ENCODE measurements at places on chromosomes 7 and 10.

DNA sequence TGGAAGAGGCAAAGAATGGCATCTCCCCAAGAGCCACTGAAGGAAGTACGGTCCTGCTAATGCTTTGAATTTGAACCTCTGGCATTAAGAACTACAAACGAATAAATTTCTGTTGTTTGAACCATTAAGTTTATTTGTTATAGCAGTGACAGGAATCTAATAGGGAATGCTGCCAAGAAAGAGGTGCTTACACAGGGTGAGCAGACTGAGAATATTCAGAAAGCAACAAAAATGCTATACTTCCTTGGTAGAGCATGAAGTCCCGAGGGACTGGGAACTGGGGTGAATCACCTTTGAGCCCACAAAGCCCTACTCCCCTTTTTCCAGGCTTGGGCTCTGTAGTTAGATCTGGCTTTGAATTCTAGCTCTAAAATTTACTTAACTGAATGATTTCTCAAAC, 45.0 kb downstream of the PANK1 start:
- DNase-seq = peak; percentile 4

DNA sequence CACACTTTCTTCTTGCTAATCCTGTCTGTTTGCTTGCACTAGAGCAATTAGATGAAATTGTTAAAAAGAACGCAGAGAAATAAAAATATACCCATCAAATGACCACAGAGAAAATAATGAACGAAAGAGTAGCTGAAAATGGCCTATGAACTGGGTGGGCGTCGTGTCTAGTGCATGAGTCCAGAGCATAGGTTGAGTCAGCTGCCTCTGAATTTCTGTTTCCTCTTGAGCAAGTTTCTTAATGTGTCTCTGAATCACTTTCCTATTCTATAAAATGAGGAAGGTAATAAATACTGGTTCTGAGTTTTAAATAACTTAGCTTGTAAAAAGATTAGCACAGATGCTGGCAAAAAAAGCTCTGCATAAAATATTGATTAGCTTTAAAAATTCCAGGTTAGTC, 75.0 kb downstream of the POM121L12 start:
- no peak for DNase-seq

GRCh38 chr7:27890205-27890849, 150.4 kb downstream of the TAX1BP1 start:
- DNase-seq = no peak

GRCh38 chr10:79985481-79986072, 36.7 kb upstream of the SFTPD start:
- no peak for DNase-seq

GRCh38 chr7:128450409-128450808, 5.3 kb upstream of the HILPDA start:
- DNase-seq = no peak

DNA sequence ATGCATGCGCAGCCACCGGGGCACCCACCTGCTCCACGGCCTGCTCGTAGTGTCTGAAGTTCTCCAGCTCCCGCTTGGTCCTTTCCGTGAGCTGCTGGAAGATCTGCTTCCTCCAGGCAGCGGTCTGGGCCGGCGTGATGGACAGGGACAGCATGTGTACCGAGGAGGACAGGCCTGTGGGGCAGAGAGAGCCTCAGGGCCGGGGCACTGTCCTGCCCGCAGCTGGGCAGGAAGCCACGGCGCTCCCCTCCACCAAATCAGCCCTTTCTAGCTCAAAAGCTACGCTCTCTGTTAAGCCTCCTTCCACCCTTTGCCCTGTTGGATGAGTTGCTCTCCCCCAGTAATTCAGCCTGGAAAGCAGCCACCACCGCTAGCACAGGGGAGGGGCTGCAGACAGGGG, 19.2 kb downstream of the TECPR1 start:
- no peak for DNase-seq

DNA sequence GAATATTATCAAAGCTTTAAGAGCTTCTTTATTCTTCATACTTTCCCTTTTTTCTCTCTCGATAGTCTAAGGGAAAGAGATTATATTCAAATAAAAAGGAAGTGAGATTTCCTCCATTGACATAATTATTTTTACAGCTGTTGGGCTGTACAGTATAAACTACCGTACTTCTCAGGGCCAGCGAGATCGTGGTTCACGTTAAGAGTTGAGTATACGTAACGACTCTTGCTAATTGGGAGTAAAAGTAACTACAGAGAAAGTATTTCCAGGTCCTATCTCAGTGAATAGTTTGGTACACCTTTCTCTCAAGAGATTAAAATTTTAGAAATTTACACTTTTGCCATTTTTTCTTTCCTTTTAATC, 57.8 kb downstream of the INPP5F start:
- DNase-seq = no peak

- DNase-seq = peak; percentile 39
Observed at GRCh38 chr7:77651575-77652162, 44.6 kb upstream of the RSBN1L start.

GRCh38 chr7:2660359-2661095, 27.5 kb upstream of the AMZ1 start:
- peak; percentile 31 for DNase-seq

GRCh38 chr10:78383378-78384048, 349.9 kb downstream of the RPS24 start:
- peak; percentile 38 for DNase-seq

DNA sequence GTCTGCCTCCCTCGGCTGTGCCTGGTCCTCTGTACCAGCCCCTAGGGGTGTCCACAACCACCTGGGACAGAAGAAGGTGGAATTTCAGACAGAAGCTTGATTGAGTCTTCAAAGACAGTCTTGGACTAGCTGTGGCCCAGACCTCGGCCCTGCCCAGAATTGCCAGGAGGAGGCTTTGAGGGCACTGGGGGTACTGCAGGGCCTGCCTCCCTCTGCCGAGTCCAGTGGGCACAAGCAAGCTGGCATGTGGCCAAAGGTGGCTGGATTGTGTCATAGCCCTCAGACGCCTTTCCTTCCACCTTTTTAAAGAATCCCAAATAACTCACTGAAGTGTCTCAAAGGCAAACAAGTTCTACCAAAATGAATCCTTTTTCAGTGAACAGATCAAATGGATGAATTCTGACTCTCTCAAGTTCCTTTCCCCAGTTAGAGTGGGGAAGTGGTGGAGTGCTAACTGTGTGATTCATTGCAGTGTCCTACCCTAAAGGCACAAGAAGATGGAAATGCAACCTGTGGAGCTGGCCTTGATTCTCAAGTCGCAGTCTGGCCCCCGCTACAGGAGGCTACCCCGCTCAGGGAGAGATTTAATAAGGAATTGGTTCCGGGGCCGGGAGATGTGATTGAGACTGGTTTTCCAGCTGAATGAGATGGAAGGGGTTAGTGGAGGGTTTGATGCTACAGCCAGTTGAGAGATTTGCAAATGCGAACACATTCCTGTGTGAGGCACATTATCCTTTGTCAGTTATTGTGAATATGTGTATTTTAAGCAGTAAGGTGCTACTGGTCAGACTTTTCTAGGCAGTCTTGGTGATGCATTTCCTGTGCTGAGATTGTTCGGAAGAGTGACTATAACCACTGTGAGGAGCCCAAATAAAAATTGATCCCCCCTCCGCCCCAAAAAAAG, 28.8 kb upstream of the SLC26A4 start:
- no peak for DNase-seq

- DNase-seq = no peak
Observed at GRCh38 chr10:98414578-98414931, 427 bp downstream of the PYROXD2 start.

DNA sequence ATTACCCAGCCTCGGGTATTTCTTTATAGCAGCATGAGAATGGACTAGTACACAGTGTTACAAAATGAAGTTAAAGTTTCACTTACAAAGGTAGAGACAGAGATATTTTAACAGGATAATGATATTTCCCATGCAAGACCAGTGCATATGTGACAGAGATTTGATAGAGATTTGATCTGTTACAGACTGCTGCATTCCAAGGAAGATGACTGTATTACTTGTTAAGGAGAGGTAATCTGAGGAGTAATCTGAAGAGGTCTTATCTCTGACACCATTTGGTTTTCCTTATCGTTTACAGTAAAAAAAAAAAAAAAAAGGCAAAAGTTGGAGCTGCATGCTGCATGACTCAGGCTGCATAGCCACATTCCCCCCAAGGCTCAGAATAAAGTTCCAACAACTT, 289.6 kb downstream of the POM121L12 start:
- no peak for DNase-seq

- no peak for DNase-seq
Observed at GRCh38 chr7:101784292-101785127, 32.9 kb upstream of the CUX1 start.

GRCh38 chr10:33165911-33166310, 168.6 kb downstream of the NRP1 start:
- DNase-seq = no peak

DNA sequence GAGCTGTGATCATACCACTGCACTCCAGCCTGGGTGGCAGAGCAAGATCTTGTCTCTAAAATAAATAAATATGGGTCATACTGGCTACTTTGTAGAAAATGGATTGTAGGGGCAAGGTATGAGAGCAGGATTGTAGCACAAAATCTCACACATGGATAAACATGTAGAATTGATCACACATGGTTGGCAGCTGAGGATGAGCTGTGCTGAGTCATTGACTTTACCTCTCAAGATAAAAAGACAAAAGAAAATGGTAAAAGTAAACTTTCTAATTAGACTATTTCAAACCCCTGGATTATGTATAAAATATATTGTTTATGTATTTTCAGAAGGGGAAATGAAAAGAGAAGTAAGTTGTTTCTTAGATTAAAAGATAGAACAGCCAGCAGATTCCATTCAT, 69.3 kb downstream of the APBB1IP start:
- DNase-seq = peak; percentile 2

GRCh38 chr10:78336402-78336791, 302.7 kb downstream of the RPS24 start:
- DNase-seq = peak; percentile 94

GRCh38 chr10:25083546-25084111, 67.2 kb downstream of the THNSL1 start:
- no peak for DNase-seq

DNA sequence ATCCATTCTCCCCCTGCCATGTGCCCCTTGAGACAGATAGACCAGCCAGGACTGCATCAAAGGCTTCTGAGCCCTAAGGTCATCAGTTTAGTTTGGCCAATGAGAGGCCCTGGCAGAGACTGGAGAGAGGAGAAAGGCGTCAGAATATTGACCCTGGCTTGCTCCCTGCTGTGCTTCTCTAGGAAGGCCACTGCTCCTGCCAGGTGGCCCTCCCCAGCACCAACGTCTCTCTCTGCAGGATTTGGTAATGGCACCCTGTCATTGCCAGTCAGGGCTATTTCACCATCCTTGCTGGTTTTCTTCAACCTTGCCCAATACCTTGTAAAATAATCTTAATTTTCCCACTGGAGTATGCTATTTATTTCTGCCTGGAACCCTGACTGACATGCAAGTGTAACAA, 38.8 kb upstream of the ZRANB1 start:
- no peak for DNase-seq

GRCh38 chr7:2943851-2944601, 99.6 kb downstream of the CARD11 start:
- DNase-seq = no peak

- DNase-seq = no peak
Observed at GRCh38 chr10:88731296-88731695, 25.2 kb downstream of the LIPK start.

- DNase-seq = no peak
Observed at GRCh38 chr7:348962-349743, 59.2 kb downstream of the FOXL3 start.

- DNase-seq = no peak
Observed at GRCh38 chr10:113264333-113265131, 288.3 kb upstream of the HABP2 start.

GRCh38 chr10:113959383-113959760, 84.3 kb upstream of the ADRB1 start:
- DNase-seq = no peak

GRCh38 chr10:104209575-104210198, 22.5 kb downstream of the CFAP43 start:
- DNase-seq = peak; percentile 28

- DNase-seq = no peak
Observed at GRCh38 chr7:51261950-51262795, 54.4 kb downstream of the COBL start.

- no peak for DNase-seq
Observed at GRCh38 chr7:44819292-44819691, 22.8 kb downstream of the PPIA start.

DNA sequence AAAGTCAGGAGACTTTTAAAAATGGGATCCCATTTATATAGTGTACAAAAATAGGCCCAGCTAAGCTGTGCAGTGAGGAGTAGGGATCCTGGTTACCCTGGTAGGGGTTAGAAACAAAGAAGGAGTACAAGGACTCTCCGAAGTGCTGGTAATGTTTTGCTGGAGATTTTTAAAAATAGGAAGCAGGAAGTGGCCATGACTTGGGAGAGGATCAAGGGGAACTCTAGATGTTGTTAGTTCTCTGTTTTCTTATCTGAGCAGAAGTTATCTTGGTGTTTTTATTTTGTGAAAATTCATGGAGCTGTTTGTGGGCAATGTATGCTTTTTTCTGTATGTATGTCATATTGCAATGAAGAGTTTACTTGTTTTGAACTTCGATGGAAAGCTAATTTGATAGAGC, 373.9 kb downstream of the SFMBT2 start:
- DNase-seq = no peak

GRCh38 chr10:34555653-34556052, 259.4 kb downstream of the PARD3 start:
- no peak for DNase-seq

DNA sequence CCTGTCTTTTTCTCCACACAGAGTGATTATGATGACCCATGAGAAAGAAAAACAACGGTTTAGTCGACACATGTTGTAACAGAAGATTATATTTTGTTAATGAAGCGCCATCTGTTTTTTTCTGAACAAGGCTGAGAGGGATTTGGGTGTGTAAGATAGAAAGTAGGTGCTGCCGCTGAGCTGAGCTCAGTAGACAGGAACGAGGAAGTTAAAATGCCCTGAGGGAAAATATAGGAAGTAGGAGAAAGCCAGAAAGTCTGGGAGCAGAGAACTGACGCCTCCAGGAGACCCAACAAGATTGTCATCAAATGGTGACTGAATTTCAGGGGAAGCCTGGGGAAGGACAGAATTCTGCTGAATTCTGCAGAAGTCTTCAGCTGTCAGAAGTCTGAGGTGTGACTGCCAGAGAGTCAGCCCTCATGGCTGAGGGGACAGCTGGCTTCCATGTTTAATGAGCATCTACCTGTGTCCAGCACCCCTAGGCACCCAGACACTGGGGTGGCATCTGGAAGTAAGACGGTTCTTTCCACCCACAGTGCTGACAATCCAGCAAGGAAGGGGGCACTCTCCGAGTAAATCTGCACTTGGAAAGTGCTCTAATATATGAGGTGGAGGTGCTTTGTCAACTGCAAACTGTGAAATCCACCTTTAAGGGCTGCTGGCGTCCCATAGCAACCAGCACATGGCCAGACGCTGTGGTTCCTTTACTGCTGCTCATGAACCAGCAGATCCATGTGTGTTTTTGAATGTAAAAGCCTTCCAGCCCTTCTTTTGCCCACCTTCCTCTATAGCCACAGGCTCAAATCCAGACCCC, 12.5 kb upstream of the TSPAN15 start:
- peak; percentile 28 for DNase-seq

GRCh38 chr10:125158275-125158600, 2.1 kb downstream of the CTBP2 start:
- DNase-seq = no peak

- DNase-seq = peak; percentile 59
Observed at GRCh38 chr10:5752301-5752871, 60.8 kb downstream of the GDI2 start.

All from fibroblast of skin of abdomen (primary cell).